ENCODE measurements at places on chromosomes 2 and 18.
A peak's percentile ranks its signal among the peaks of the same experiment; 100 is the strongest.

DNA sequence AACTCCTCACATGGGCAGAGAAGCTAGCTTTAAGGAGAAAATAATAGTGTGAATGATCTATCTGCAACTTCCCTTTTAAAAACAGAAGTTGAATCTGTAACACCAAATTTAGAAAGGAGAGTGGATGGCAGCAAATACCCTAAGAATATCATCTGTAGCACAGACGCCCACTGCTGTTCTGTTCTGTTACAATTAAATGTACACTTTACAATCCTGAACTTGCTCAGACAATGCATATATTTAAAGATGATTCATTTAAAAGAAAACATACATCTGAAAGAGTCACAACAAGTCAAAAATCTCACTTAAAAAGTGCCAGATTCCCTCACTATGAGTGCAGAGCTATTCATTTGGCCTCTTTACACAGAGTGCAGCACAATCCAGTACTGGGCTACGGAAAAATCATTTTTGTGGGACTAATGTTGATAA lies 8.0 kb upstream of the SERTAD2 start:
- DNase-seq = no peak

GRCh38 chr2:111035830-111036441 lies 84.8 kb upstream of the BCL2L11 start:
- DNase-seq = no peak

GRCh38 chr2:40432921-40433483 lies 18.9 kb downstream of the SLC8A1 start:
- DNase-seq = no peak

DNA sequence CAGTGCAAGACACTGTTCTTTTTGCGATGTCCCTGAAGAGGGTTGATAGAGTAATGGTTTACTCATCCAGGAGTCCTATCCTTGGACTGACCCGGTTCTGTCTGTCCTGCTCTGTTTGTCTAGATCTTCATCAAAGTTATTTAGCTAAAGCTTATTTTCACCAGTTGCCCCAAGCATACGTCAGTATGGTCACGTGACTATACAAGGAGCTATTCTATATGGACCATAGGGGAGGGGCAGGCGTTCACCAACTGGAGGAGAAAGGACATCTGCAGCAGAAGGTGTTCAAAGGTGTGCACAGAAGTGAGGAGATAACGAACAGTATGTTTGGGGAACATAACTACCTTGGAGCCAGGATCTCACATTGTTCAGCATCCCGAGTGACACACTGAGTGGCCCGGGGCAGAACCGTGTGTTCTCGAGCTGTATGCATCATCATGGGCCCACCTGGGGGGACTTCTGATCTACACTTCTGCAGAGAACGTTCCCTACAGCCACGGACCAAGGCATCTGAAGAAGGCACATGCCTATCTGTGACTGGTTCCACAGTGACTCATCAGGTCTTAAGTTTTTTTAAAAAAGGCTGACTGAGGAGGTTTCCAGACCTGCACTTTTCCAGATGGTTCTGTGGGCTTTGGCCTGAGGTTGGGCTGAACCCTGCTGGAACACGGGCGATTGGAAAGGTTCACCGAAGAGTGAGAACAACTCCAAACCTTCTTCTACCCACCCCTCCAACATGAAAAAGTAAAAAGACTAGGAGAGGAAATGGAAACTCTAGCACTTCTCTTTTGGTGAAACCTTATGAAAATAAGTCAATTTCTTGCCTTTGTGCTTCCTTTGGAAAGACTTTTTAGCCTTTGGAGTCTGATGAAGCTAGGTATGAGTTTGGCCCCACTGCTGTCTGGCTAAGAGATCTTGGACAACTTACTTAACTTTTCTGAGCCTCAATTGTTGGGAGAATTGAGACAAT lies 68.6 kb upstream of the YWHAQ start:
- DNase-seq = peak; percentile 87
